Ascending aorta (tissue), 2 donors: ENCODE measurements at places on chromosomes 16 and 17. TPM values are rescaled to one million over a fixed set of nuclear protein-coding genes. Genes with fewer than 3 reads are reported as not detected.
A peak's percentile ranks its signal among the peaks of the same experiment; 100 is the strongest.

GRCh38 chr16:87288753-87289362 is 28.3 kb downstream of the C16orf95 start:
- H3K36me3 ChIP-seq, result no peaks in the 10 kb centered on the region
- H3K4me3 ChIP-seq, result no peak overlapping the region
- no peak overlapping the region for H3K27ac ChIP-seq
- no peak for DNase-seq
- H3K4me1 ChIP-seq, result no peaks in the 10 kb centered on the region

DNA sequence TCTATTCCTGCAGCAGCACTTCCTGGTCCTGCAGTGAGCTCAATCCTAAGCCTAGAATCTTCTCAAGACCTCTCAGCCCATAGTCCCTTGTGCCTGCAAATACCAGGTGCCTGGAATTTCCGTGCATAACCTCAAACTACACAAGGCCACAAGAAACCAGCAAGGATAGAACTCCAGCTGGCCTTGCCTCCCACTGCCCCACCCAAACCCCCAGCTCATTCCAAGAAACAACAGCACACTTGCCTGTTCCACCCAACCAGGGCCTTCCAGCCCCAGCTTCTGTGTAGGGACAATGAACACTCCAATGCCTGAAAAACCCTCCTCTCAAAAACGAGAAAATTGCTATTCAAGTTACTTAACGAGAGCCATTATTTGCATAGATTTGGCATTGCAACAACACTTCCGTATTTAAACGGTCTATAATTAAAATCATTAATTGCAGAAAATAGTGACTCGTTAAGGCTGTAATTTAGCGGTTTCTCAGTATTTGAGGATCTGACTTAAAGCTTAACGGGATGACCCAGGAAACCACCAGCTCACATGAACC is 147.0 kb downstream of the C16orf78 start:
- no peak overlapping the region for H3K4me3 ChIP-seq
- peaks cover 5% of the 10 kb centered on the region for H3K36me3 ChIP-seq
- no peak overlapping the region for H3K27ac ChIP-seq
- H3K4me1 ChIP-seq, result no peaks in the 10 kb centered on the region
- DNase-seq, result no peak

- peaks cover 32% of the 10 kb centered on the region for H3K4me1 ChIP-seq
- DNase-seq, result no peak
- no peaks in the 10 kb centered on the region for H3K27me3 ChIP-seq
- no peaks in the 10 kb centered on the region for H3K36me3 ChIP-seq
- peak overlapping the region; percentile 89 for H3K27ac ChIP-seq
These were observed 656 bp upstream of the IGFBP4 start for GRCh38 chr17:40442392-40443195.

- H3K36me3 ChIP-seq, result no peaks in the 10 kb centered on the region
- H3K4me3 ChIP-seq, result no peak overlapping the region
- H3K27me3 ChIP-seq, result no peaks in the 10 kb centered on the region
- no peak for DNase-seq
- H3K27ac ChIP-seq, result no peak overlapping the region
- no peaks in the 10 kb centered on the region for H3K4me1 ChIP-seq
These were observed 118.3 kb downstream of the PARN start for GRCh38 chr16:14511800-14512135.

GRCh38 chr16:31213877-31214707 is at the start of gene TRIM72:
Gene TRIM72 (plus strand): TSS chr16:31214119. CDS start chr16:31214739, 620 bp downstream.
- no peaks in the 10 kb centered on the region for H3K36me3 ChIP-seq
- H3K27me3 ChIP-seq, result peaks cover 3% of the 10 kb centered on the region
- no peak for DNase-seq
- H3K4me1 ChIP-seq, result peaks cover 23% of the 10 kb centered on the region

- H3K27me3 ChIP-seq, result no peaks in the 10 kb centered on the region
- no peaks in the 10 kb centered on the region for H3K36me3 ChIP-seq
- H3K4me1 ChIP-seq, result no peaks in the 10 kb centered on the region
- no peak overlapping the region for H3K27ac ChIP-seq
- DNase-seq, result peak; percentile 74
These were observed 34.8 kb downstream of the SOST start for GRCh38 chr17:43723697-43724359.

- peaks cover 3% of the 10 kb centered on the region for H3K4me1 ChIP-seq
- no peak overlapping the region for H3K4me3 ChIP-seq
- no peaks in the 10 kb centered on the region for H3K27me3 ChIP-seq
- H3K27ac ChIP-seq, result peak overlapping the region; percentile 58
- peak; percentile 84 for DNase-seq
- H3K36me3 ChIP-seq, result no peaks in the 10 kb centered on the region
These were observed 245.9 kb downstream of the XYLT1 start for GRCh38 chr16:17224879-17225281.

- H3K27me3 ChIP-seq, result no peaks in the 10 kb centered on the region
- H3K4me1 ChIP-seq, result no peaks in the 10 kb centered on the region
- no peaks in the 10 kb centered on the region for H3K36me3 ChIP-seq
- H3K27ac ChIP-seq, result no peak overlapping the region
- no peak for DNase-seq
- no peak overlapping the region for H3K4me3 ChIP-seq
These were observed 607.1 kb downstream of the KCNJ2 start for GRCh38 chr17:70776441-70776840.

DNA sequence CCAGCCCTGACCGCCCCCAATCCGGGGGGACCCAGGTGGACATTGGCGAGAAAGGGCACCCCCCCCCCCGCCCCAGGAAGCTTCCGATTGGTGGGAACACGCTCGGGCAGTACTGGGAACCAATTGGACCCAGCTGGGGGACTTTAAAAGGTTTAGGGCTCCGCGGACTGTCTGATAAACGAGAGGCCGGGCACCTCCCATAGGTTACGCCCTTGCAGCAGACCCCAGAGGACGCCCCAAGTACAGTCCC is 245 bp downstream of the TMEM256 start:
- H3K4me3 ChIP-seq, result peak overlapping the region; percentile 69
- H3K27ac ChIP-seq, result peak overlapping the region; percentile 92
- H3K27me3 ChIP-seq, result no peaks in the 10 kb centered on the region
- no peaks in the 10 kb centered on the region for H3K36me3 ChIP-seq

DNA sequence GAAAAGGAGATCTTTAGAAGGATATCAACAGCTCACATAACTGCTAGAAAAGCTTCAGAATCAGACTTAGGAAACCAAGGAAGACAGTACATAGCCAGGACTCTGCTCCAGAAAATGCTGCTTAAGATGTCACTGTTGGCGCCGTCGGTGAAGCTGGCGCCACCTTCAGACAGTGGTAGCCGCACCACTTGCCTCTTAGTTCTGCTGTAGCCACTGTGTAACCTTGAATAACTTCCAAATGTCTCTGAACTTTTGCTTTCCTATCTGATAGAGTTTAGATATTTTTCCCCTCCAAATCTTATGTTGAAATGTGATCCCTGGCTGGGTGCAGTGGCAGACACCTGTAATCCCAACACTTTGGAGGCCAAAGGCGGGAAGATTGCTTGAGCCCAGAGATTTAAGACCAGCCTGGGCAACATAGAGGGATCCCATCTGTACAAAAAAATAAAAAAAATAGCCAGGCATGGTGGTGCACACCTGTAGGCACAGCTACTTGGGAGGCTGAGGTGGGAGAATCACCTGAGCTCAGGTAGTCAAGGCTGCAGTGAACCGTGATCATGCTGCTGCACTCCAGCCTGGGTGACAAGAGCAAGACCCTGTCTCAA is 6.3 kb upstream of the USP31 start:
- no peaks in the 10 kb centered on the region for H3K4me1 ChIP-seq
- H3K36me3 ChIP-seq, result no peaks in the 10 kb centered on the region
- no peak overlapping the region for H3K27ac ChIP-seq
- H3K27me3 ChIP-seq, result no peaks in the 10 kb centered on the region
- DNase-seq, result no peak

The GOT2 gene
- 48.7 TPM for total RNA-seq

The JPT1 gene
- 23.0 TPM for total RNA-seq
